ENCODE measurements at places on chromosomes 13 and 19. TPM values are rescaled to one million over a fixed set of nuclear protein-coding genes. Genes with fewer than 3 reads are reported as not detected.

- H3K27me3 ChIP-seq, result peaks cover 6% of the 10 kb centered on the region
- peaks cover 2% of the 10 kb centered on the region for H3K36me3 ChIP-seq
- H3K4me3 ChIP-seq, result peak overlapping the region; percentile 97
- peaks cover 62% of the 10 kb centered on the region for H3K4me1 ChIP-seq
- DNase-seq, result peak; percentile 65
- H3K27ac ChIP-seq, result peak overlapping the region; percentile 100
Measured at GRCh38 chr13:28659621-28659970, 666 bp downstream of the POMP start.

The PTGIR gene
- not detected for polyA plus RNA-seq

DNA sequence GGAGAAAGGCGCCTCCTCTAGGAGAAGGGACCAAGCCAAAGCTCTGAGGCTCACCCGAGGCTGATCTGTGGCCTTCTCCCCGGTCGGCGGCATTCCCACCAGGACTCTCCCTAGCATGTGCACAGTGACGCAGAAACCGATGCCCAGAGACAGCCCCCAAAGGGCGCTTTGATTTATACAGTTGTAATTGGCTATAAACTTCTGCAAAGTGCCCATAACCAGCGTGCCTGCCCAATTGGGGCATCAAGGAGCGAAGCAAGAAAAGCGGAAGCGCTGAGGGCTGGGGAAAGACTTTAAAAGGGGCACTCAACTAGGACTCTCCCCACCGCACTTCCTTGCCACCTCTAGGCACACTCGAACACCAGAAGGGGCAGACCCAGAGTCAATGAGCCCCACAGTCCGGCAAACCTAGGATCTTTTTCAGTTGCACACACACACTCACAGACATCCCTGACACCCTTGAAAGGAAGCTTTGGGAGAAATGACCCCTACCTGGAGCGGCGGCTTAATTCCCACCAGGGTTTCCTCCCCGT, 1.8 kb downstream of the CDX2 start:
- H3K4me1 ChIP-seq, result no peaks in the 10 kb centered on the region
- DNase-seq, result no peak
- H3K4me3 ChIP-seq, result no peak overlapping the region

The FARSA gene
- 57.2 TPM for polyA plus RNA-seq

DNA sequence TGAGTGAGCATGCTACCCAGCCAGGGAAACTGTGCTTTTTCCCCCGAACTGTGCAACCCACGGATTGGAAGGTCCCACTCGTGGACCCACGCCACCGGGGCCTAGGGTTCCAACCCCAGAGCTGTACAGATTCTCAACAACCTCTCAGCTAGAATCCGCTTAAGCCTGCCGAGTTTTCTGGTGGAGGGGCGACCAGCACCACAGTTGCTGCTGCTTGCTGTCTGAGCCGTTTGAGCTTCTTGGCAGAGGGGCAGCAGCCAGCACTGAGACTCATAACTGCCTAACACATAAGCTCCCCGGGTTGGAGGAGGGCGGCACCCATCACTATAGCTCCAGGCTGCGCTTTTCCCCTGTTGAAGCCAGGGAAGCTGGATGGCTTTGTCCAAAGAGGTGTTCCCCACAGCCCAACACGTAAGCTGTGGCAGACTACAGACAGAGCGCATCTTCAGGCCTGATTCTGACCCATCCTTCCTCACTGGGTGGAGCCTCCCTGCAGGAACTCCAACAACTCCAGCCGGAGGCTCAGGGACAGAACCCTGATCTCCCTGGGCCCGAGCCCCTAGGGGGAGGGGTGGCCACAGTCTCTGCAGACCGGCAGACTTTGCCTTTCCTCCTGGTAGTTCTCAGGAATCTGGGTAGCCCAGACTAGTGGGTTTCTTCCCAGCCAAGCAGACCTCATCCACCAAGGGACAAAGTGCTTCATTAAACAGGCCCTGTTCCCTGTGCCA, 871.6 kb downstream of the SLITRK6 start:
- no peak overlapping the region for H3K27ac ChIP-seq
- no peaks in the 10 kb centered on the region for H3K36me3 ChIP-seq
- no peak for DNase-seq
- H3K27me3 ChIP-seq, result no peaks in the 10 kb centered on the region

The ZNRF4 gene
- not detected for polyA plus RNA-seq

- H3K27me3 ChIP-seq, result peaks cover 11% of the 10 kb centered on the region
- H3K4me1 ChIP-seq, result peaks cover 41% of the 10 kb centered on the region
- no peak for DNase-seq
- peak overlapping the region; percentile 92 for H3K27ac ChIP-seq
Measured at GRCh38 chr19:1041272-1041834, 1.4 kb downstream of the ABCA7 start.

- H3K27me3 ChIP-seq, result peaks cover 7% of the 10 kb centered on the region
- H3K4me1 ChIP-seq, result peaks cover 42% of the 10 kb centered on the region
- H3K27ac ChIP-seq, result no peak overlapping the region
- DNase-seq, result no peak
- H3K4me3 ChIP-seq, result peak overlapping the region; percentile 89
Measured at GRCh38 chr19:39847525-39847924, 1.3 kb upstream of the FBL start.

DNA sequence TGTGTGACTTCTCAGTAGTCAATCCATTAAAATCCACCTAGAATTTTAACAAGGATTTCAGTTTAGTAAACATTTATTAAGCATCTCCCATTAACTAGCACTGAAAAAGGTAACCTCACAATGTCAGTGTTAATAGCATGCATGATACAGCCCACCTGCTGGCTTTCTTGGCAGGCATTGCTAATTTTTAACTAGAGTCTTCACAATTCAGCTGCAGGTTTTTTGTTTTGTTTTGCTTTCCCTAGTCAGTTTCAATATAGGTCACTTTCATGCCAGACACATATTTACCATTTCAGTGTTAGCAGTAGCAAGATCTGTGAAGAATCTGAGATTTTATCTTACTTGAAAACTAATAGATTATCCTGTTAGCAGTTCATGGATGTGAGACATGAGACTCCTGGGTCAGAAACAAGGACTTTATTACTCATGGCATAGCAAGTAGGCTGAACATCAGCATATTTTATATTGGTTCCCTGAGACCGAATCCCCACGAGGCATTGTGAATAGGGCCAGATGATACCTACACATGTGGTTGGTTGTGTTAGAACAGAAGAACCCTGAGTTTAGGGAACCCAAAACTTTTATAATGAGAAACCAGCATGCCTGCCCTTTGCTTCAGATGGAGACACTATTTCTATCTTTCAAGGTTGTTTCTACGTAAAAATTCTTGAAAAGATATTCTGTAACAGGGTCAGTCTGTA, 198.0 kb upstream of the HTR2A start:
- H3K27ac ChIP-seq, result no peak overlapping the region
- DNase-seq, result no peak
- H3K4me1 ChIP-seq, result no peaks in the 10 kb centered on the region
- H3K27me3 ChIP-seq, result peaks cover 5% of the 10 kb centered on the region
- no peaks in the 10 kb centered on the region for H3K36me3 ChIP-seq

DNA sequence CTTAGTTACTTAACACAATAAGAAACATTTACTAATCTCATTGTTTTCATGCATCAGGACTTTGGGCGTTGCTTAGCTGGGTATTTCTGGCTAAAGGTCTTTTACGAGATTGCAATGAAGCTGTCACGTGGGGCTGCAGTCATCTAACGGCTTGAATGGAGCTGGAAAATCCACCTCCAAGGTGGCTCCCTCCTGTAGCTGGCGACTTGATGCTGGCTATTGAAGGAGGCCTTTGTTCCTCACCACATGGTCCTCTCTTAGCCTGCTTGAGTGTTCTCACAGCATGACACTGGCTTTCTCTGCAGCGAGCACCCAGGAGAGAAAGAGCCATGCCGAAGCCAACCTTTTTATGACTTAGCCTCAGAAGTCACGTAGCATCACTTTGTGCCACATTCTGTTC, 92.0 kb downstream of the NHLRC3 start:
- H3K4me1 ChIP-seq, result no peaks in the 10 kb centered on the region
- no peaks in the 10 kb centered on the region for H3K36me3 ChIP-seq
- H3K4me3 ChIP-seq, result no peak overlapping the region
- DNase-seq, result no peak
- no peaks in the 10 kb centered on the region for H3K27me3 ChIP-seq
- H3K27ac ChIP-seq, result no peak overlapping the region

GRCh38 chr13:57734306-57734705, 102.8 kb downstream of the PCDH17 start:
- no peak overlapping the region for H3K4me3 ChIP-seq
- H3K27ac ChIP-seq, result no peak overlapping the region
- no peak for DNase-seq
- H3K27me3 ChIP-seq, result no peaks in the 10 kb centered on the region
- no peaks in the 10 kb centered on the region for H3K36me3 ChIP-seq
- no peaks in the 10 kb centered on the region for H3K4me1 ChIP-seq

- peaks cover 3% of the 10 kb centered on the region for H3K27me3 ChIP-seq
- no peaks in the 10 kb centered on the region for H3K4me1 ChIP-seq
- H3K27ac ChIP-seq, result no peak overlapping the region
- H3K4me3 ChIP-seq, result no peak overlapping the region
- H3K36me3 ChIP-seq, result no peaks in the 10 kb centered on the region
Measured at GRCh38 chr13:105074755-105075154, 1460.7 kb downstream of the EFNB2 start.

The STXBP2 gene
- polyA plus RNA-seq, result 73.7 TPM

- no peaks in the 10 kb centered on the region for H3K4me1 ChIP-seq
- no peak for DNase-seq
- peaks cover 4% of the 10 kb centered on the region for H3K27me3 ChIP-seq
Measured at GRCh38 chr13:50377726-50378270, 362.6 kb downstream of the KCNRG start.

GRCh38 chr13:31978021-31978420, 53.6 kb upstream of the FRY start:
- H3K27me3 ChIP-seq, result no peaks in the 10 kb centered on the region
- no peak for DNase-seq
- H3K4me3 ChIP-seq, result no peak overlapping the region
- peaks cover 9% of the 10 kb centered on the region for H3K36me3 ChIP-seq
- H3K4me1 ChIP-seq, result no peaks in the 10 kb centered on the region

The TMPRSS9 gene
- not detected for polyA plus RNA-seq

- H3K27me3 ChIP-seq, result no peaks in the 10 kb centered on the region
- H3K27ac ChIP-seq, result no peak overlapping the region
- no peaks in the 10 kb centered on the region for H3K36me3 ChIP-seq
- no peak for DNase-seq
- peaks cover 21% of the 10 kb centered on the region for H3K4me1 ChIP-seq
Measured at GRCh38 chr13:49633710-49634109, 5.4 kb downstream of the ARL11 start.

The LSR gene
- 11.8 TPM for polyA plus RNA-seq
